CD4-positive, alpha-beta T cell treated with Interferon gamma for 1 hour (primary cell): ENCODE measurements at places on chromosomes 2 and 18.

GRCh38 chr2:104849101-104849500 lies 4.8 kb upstream of the POU3F3 start:
- no peak for DNase-seq

DNA sequence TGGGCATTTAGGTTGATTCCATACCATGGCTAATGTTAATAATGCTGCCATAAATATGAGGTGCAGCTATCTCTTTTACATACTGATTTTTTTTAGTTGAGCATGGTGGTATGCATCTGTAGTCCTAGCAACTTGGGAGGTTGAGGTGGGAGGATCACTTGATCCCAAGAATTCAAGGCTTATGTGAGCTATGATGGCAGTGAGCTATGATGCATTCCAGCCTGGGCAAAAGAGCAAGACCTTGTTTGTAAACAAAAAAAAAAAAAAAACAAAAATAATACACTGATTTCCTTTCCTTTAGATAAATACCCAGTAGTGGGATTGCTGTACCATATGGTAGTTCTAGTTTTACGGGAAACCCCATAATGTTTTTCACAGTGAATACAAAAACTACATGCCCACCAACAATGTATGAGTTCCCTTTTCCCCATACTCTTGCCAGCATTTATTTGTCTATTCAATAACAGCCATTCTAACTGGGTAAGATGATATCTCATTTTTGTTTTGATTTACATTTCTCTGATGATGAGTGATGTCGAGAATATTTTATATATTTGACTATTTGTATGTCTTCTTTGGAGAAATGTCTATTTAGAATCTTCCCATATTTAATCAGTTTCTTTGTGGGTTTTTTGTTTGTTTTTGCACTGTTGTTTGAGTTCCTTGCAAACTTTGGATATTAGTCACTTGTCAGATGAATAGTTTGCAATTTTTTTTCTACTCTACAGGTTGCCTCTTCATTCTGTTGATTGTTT lies 281.0 kb upstream of the KYNU start:
- DNase-seq, result no peak

DNA sequence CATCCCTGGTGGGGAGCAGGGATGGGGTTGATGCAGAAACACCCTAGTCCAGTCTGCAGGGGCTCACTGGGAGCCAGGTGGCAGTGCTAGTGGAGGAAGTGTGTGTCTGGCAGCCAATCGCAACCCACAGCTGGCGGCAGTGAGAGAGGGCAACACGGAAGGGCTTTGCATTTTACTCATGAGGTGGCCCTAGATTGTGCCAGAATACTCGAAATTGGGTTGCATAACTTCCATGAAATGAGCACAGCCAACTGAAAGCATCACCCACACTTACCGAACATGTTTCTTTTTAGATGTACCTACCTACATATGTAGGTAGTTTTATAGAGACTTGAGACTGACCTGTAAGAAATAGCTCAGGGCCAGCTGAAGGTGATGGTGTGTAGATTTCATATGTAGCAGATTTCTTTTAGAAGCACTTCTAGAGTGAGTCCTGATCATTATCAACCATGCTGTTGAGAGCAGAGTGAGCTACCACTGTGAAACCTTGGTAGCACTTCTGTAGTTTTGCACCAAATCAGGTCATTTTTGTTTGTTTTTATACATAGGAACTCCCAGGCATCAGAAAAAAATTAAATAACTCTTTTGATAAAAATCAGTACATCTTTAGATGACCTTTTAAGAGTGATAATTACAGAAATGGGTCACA lies 13.0 kb downstream of the IL18R1 start:
- no peak for DNase-seq

GRCh38 chr2:101775092-101775491 lies 77.6 kb downstream of the MAP4K4 start:
- no peak for DNase-seq

DNA sequence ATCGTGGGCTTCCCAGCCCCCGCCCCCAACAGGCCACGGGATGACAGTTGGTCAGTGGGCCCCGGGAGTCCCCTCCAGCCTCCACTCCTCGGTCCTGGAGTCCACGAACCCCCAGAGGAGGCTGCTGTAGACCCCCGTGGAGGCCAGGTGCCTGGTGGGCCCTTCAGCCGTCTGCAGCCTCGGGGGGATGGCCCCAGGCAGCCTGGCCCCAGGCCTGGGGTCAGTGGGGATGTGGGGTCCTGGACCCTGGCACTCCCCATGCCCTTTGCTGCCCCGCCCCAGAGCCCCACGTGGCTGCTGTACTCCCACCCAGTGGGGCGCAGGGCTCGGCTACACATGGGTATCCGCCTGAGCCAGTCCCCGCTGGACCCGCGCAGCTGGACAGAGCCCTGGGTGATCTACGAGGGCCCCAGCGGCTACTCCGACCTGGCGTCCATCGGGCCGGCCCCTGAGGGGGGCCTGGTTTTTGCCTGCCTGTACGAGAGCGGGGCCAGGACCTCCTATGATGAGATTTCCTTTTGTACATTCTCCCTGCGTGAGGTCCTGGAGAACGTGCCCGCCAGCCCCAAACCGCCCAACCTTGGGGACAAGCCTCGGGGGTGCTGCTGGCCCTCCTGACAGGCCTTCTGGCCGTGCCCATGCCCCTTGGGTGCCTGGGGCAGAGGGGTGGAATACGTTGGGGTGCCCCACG lies 7.6 kb downstream of the NEU4 start:
- DNase-seq, result no peak

GRCh38 chr2:189798312-189799029 lies 14.2 kb downstream of the PMS1 start:
- no peak for DNase-seq

- DNase-seq, result no peak
These were observed 70.5 kb downstream of the PIK3C3 start for GRCh38 chr18:42025491-42025890.

DNA sequence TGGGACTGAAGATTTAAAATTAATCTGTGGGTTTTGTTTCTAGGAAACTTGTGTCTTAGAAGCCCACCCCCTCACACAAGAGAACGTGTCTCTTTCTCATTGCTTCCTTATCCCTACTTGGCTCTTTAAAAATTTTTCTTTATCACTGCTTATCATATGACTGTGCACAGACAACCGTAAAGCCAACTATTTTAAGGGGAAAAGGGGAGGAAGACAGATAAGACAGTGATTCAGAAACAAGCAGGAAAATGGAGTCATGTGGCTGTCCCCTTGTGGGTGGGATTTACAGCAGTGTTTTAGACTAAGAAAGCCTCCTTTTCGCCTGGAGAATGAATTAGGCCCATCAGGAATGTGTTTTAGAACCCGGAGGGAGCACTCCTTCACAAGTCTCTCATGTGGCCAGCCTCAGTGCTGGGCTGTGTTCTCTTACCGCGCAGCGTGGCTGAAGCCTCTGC lies 17.6 kb downstream of the PRKCE start:
- no peak for DNase-seq

GRCh38 chr2:148660999-148661398 lies 16.4 kb downstream of the EPC2 start:
- DNase-seq, result no peak

GRCh38 chr18:74407888-74408287 lies 49.2 kb downstream of the DIPK1C start:
- no peak for DNase-seq

- no peak for DNase-seq
These were observed 33.4 kb upstream of the ATP8B1 start for GRCh38 chr18:57836557-57836956.

GRCh38 chr2:173580956-173581355 lies 226.3 kb downstream of the CDCA7 start:
- no peak for DNase-seq

DNA sequence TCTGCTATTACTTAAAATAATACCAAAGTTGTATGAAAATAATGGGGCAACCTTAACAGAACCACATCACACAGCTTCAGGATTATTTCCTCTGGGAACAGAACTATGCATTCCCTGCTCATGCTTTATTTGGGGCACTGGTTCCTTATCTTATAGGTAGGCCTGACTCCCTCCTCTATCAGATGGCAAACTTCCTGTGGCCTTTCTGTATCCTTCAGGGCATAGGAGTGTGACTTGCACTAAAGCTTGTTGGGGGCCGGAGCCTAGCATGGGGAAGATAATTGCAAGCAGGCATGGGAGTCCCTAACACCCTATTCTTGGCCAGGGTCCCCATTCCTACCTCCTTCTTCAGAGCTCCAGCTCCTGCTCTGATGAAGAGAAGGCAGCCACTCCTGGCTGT lies 167.2 kb upstream of the SERTAD2 start:
- no peak for DNase-seq

DNA sequence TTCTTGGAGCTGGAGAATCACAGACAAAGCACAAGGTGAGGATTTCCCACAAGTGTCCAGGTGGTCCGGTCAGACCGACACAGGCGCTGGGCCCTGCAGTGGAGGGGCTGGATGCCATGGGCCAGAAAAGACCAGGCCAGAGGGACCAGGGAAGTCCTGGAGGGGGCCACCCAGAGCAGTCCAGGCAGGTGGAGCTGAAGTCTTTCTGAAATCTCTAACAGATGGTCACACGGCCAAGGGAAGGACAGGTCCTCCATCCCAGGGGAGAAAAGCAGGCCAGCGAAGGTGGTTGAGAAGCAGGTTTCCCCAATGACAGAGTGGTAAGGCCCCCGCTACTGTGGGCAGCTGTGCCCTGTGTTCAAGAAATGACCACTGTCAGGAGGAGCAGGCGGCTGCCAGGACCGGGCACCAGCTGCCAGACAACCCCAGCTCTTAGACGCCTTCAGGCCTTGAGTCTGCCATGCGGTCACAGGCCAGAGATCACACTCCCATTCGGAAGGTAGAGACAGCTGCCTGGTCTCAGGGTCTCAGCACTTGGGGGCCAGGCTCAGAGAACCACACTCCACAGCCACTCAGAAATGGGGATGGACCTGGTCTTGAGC lies 25.9 kb downstream of the HS1BP3 start:
- no peak for DNase-seq

DNA sequence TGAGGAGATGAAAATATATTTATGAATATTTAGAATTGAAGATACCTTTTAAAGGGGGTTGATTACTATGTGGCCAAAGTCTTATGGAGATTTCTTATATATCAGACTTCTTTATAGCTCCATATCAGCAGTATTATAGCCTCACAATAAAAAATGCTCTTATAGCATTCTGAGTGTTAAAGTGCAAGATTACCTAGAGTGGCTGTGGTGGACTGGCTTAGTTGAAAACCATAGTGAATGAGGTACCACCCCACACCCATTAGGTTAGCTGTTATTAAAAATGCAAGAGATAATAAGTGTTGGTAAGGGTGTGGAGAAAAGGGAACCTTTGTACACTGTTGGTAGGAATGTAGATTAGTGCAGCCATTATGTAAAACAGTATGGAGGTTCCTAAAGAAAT lies 39.7 kb downstream of the NCOA1 start:
- no peak for DNase-seq

DNA sequence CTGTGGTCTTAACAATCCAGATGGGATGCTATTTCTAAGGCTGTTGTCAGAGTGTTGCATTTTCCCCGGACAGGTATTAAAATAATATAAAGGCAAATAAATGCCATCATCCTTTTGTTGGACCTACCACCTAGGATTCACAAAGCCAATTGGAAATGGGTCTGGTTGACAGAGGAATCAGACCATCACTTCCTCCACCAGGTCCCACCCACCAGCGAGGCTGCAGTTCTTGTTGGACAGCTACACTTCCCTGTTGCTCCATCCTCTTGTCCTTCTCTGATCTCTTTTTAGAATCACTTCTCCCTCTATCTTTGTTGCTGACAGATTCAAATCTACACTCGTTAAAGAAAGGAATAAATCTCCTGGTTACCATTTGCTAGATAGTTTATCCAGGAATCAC lies 1.1 kb downstream of the TMEM169 start:
- peak; percentile 6 for DNase-seq

DNA sequence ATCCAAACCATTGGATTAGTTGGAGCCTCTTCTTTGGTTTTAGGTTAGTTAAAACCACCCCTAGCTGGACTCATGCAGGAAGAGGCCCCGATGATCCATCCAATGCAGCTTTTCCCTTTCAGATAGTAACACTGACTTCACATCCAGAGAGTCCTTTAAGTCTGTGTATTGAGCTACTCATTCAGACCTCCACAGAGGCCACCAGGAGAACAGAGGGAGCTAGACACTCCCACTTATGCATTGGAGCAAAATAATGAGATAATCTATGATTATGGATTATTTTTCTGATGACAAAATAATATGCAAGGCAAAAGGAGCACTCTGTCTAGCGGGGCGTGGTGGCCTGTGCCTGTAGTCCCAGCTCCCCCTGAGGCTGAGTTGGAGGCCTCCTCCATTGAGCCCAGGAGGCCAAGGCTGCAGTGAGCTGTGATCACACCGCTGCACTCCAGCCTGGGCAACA lies 1.6 kb upstream of the ROCK2 start:
- DNase-seq, result no peak

DNA sequence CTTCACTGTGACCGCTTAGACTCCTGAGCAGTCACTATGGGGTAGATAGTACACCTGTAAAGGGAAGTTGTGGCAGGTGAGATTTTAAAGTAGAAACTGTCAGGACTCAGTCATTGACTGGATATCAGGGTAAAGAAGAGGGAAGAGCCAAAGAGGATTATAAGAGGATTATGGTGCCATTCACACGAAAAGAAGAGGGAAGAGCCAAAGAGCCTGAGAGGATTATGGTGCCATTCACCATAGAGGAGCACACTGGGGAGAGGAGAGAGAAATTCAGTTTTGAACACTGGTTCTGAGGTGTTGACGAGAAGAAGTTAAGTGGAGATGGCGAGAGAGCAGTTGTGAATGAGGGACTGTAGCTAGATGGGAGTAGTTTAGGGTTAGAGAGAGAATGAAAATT lies 16.9 kb upstream of the KCNJ13 start:
- no peak for DNase-seq

DNA sequence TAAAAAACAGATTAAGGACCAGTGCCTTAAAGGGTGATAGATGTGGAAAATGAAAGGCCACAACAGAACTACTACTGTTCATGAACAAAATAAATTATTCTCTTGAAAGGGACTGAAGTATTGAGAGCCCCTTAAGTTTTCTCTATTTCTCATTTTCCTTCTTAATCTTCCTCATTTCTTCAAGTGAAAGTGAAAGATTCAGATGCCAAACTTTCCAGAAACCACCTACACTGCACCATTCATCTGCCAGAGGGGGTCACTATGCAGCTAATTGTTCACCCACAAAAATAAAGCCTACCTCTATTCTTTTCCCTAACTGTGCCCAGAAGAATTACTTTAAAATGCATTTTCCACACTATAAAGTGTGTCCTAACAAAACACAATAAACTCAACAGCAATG lies 140.1 kb downstream of the NR4A2 start:
- DNase-seq, result no peak

DNA sequence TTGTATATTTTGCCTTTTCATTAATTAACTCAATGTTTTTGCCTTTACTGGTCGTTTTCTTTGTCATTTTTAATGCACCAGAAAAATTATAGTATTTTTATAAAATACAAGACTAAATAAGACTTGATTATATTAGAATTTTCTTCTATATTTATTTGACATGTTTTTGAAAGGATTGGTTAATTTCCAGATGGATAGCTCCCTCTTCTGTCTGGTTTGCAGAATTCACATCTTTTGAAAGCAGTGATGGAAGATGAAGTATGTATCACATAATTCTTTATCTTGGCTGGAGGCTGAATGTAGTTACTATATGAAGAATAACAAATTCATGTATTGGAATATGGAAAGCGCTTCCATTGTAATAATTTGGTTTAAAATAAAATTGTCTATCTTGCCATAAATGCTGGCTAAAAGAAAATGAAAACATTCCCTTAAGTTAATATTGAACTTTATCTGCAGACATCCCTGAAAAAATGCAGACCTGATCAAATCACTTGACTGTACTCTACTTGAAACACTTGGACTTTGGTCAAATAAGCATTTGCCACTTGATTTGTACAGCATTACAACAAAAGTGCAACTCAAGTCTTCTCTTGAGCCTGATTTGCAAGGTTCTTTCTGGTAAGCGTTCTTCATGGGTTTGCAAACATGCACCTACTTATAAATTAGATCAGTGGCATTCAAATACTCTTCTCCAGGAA lies 86.3 kb upstream of the EFEMP1 start:
- no peak for DNase-seq
